Activated CD4-positive, CD25-positive, alpha-beta regulatory T cell (primary cell): ENCODE measurements at places on chromosomes 3 and 15.

DNA sequence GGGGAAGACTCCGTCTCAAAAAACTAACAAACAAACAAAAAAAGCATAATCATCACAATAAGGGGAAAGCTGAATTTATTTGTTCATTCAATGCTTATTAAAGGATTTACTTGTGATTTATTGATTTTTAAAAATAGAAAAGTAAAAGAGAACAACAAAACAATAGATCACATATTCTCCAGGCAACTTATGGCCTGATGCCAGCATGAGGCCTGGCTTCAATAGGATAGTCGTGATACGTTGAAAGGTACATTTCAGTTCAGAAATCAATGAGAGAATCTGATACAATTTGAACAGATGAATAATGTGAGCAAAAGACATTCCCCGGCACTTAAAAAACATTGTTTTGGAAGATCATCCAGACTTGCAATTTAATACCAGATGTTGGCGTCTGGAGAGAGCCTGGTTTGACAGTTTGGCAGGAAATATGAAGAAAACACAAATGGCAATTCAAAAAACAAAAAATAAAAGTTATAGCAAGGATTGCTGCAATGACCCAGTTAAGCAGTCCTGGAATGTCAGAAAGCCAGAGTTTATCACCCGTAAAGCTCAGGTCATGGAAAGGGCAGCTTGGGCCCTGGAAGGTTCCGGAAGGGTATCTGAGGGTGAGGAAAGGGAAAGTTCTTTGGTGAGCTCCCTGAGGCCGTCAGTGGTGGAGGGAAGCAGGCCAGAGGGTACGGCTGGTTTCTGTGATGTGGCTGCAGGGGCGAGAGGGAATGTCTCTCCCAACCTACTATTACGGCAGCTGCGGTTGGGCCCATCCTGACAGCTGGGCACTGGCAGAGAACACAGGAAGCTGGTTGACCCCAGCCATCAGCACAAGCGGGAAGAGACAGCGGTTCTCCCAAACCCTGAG lies 230.2 kb upstream of the HES1 start:
- DNase-seq, result no peak

- no peak for DNase-seq
These were observed 73.3 kb downstream of the SYNPR start for GRCh38 chr3:63351159-63352007.

- no peak for DNase-seq
These were observed 5.2 kb upstream of the MANF start for GRCh38 chr3:51379746-51380455.

DNA sequence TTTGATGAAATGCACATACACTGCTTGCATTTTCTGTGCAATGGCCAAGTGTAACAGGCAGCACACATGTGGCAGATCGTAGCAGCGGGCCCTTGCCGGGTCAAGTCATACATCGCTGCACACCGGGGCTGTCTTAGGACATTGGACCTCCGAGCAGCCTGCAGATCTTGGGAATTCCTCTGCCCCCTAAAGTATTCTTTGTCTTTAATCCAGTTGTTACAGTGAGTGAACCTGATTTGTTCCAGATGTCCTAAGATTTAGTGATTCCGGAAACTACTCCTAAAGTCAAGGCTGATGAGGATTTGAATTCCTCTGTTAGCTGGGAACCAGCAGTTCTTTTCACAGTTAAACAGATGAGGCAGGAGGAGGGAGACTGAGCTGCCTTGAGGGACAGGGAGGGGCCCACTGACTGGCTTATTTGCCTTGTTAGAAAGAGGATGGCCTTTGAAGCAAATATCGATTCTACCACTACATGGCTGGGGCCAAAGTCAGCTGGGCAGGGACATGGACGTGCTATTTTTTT lies 190.7 kb upstream of the CTDSPL start:
- DNase-seq, result no peak

- no peak for DNase-seq
These were observed 110.7 kb upstream of the IL12A start for GRCh38 chr3:159877924-159878323.

- DNase-seq, result no peak
These were observed 414.4 kb upstream of the CFAP20DC start for GRCh38 chr3:59464187-59464586.

GRCh38 chr3:196666001-196666867 lies 26.7 kb downstream of the NRROS start:
- no peak for DNase-seq

DNA sequence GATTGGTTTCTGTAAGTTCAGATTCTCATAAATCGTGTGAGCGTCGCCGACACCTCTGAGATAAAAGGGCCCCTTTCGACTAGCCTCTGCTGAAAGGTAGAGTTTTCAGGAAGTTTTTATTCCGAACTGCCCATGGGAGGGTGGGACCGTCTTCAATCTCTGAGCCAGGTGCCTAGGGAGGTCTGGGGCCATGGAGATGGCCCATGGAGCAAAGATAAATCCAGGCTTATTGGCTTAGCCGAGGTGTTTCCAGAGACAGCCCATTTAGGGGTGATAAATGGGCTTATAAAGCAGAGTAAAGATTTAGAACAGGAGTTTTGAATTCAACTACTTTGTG lies 442 bp downstream of the QTRT2 start:
- DNase-seq, result no peak
